ENCODE measurements at places on chromosomes 7 and 10.

- DNase-seq: no peak
Observed at GRCh38 chr10:13302821-13303555, 3.1 kb upstream of the PHYH start.

DNA sequence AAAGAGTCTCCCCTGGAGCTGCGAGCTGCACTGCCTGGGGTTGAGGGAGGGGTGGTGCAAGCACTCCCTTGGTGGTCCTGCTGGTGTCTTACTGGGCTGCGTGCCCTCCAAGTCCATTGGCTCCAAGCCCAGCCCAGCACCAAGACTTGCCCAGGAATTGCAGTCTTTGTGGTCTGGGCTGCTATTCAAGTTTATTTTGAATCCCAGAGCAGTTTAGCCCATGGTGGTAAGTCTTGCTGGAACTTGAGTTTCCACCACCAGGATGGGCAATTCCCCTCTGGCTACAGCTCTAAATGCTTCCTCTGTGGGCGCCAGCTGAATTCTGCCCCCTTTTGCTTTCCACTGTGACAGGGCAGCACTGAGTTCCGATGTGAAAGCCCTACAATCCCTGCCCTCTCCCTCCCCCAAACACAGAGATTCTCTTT, 25.1 kb downstream of the GALNT11 start:
- no peak for DNase-seq

DNA sequence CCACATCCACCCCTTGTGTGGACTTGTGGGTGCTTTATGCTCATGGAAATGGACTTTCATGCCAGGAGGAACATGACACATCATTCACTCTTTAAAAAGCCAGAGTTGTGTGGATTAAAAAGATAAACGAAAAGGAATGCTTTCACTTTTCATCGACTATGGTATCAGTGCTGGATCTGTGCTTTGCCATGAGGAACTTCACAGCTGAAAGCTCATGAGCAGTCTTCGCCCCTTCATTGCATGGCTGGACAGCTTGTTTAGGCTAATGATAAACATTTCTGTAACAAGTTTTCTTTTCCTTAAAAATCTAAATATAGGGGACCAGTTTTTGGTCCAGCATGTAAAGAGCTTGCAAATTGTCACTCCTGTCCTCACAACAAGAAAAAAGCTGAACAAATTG, 173.6 kb upstream of the NPS start:
- no peak for DNase-seq

DNA sequence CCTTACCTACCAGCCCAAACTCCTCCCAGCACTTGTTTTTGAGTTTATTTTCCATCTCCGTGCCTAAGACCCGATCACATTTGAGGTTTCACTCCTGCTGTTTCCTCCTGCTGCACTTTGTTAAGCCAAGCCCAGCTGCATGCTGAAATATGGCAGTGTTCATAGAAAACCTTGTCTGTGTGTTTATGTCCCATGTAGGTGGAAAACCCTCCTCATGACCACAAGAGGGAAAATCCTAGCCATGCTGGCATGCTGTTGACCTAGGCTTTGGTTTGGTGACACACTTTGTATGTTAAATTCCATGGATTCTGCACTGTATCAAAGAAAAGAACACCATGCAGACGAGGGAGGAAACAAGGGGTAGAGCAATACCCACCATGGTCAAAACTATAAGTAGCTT, 154.4 kb downstream of the CUBN start:
- no peak for DNase-seq

DNA sequence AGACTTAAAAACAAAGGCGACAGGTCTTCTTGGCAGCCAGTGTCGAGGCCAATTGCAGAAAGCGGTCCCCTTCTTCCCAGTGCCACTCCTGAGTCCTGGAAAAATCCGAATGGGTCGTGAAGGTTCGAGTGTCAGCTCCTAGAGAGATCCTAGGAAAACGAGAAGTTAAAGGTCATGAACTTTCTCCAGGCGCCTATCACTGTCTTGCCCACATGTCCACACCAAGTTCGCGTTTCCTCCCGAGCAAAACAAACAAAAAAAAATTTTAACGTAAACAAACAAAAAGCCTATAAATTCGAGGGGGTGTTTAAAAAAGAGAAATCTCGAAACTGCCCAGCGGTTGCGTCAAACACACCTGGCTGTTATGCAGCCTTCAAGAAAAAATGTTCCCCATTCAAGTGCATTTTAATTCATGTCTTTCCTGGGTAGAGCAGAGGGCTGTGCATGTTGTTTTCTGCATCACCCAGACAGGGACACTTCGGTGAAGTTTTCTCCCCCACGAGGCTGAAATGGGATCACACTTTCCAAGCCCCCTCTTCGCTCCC, 1.5 kb downstream of the ARHGAP21 start:
- DNase-seq: no peak

DNA sequence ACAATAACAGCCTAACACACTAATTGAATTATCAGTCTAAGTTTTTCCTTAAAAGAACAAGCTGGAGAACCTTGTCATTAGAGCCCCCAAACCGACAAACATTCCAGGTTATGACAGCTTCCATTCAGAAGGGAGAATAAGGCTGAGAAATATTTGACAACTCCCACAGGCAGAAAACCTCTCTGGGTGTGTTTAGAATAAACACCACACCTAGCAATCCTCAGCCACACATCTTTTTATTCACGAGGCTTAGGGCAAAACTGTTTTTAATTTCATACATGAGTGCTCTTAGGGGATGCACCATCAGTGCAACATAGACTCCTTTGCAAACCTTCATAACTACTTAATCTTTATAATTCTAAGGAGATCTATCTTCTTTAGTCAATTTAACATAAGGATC, 24.2 kb downstream of the STN1 start:
- DNase-seq: no peak

DNA sequence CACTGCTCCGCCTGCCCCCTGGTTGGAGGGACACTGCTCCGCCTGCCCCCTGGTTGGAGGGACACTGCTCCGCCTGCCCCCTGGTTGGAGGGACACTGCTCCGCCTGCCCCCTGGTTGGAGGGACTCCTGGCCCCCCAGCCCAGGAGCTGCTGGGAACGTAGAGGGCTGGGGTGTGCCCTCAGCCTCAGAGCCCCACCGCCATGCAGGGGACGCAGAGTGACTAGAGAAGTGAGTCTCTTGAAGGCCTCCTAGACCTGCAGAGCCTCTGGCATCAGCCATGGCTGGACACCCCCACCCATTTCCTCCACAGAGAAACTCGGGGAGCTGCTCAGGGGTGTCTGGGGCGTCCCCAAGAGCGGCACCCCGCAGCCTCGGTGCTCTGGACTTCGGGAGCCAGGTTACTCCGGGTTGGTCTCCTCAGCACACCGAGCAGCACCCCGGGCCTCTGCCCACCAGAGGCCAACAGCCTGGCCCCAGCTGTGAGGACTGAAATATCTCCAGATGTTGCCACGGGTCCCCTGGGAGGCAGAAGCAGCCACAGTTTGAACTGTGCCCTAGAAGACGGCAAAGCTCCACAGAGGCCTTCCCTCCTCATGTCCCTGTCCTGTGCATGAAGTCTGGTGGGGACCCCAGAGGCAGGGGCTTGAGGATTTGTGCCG, 191.9 kb downstream of the ELFN1 start:
- DNase-seq: no peak

DNA sequence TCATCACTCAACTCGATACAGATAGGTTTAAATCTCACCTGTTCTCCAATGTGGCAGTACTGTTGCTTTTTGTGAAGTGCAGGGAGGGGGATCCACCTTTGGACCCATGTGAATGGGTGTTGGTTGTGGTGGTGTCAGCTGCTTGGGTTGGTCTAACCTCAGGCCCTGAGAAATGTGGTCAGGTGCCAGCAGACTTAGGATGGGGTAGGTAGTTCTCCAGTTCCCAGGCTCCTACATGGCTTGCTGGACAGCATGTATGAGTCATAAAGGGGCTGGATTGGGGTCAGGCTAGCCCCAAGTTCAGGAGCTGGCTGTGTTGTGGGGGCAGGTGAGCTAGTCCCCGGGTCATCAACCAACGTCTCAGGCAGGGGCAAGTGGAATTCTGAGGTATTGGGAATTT, 472.6 kb upstream of the CNTNAP2 start:
- DNase-seq: no peak

GRCh38 chr7:135712182-135712782, 15.7 kb downstream of the SLC13A4 start:
- DNase-seq: no peak

GRCh38 chr7:34156336-34156735, 251.0 kb downstream of the BMPER start:
- no peak for DNase-seq

- DNase-seq: peak; percentile 54
Observed at GRCh38 chr7:12729112-12729511, 41.7 kb downstream of the ARL4A start.

DNA sequence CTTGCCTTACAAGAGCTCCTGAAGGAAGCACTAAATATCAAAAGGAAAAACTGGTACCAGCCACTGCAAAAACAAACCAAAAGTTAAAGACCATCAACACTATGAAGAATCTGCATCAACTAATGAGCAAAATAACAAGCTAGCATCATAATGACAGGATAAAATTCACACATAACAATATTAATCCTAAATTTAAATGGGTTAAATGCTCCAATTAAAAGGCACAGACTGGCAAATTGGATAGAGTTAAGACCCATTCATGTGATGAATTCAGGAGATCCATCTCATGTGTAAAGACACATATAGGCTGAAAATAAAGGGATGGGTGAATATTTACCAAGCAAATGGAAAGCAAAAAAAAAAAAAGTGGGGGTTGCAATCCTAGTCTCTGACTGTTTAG, 29.6 kb downstream of the COG5 start:
- DNase-seq: no peak

DNA sequence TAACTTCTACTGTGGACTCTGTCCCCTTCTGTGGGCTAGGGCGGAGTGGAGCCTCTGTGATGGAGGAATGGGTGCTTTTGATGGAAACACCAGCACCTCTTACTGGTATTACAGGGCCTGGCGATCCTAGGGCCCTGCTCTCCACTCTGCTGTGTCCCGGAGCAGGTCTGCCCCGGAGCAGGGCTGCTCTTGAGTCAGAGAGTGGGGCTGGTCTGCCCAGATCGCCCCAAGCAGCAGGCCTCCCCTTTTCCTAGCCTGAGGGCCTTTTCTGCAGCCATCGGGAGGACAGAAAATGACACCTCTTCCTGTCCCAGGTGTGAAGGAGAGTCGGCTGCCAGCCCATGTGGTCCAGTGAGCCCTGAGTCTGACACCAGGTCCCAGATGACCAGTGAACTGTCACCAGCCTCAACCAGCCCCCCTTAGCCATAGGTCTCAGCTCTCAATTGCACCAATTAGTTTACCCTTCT, 1.4 kb downstream of the ZNF282 start:
- DNase-seq: no peak

- no peak for DNase-seq
Observed at GRCh38 chr7:69318794-69319193, 279.5 kb upstream of the AUTS2 start.

All from gastrocnemius medialis (tissue), 4 donors.